Omental fat pad (tissue), 4 donors: ENCODE measurements at places on chromosomes 2 and 18. TPM values are rescaled to one million over a fixed set of nuclear protein-coding genes. Genes with fewer than 3 reads are reported as not detected.

KCTD1 gene
- total RNA-seq: 9.5 TPM

DARS1 gene
- 59.3 TPM for total RNA-seq

CDH20 gene
- 1.0 TPM for total RNA-seq

MLPH gene
- total RNA-seq: 5.9 TPM

SPIRE1 gene
- 16.8 TPM for total RNA-seq

COBLL1 gene
- total RNA-seq: 114 TPM

POTEF gene
- 0.09 TPM for total RNA-seq
